ENCODE measurements at places on chromosomes 5 and 9.

DNA sequence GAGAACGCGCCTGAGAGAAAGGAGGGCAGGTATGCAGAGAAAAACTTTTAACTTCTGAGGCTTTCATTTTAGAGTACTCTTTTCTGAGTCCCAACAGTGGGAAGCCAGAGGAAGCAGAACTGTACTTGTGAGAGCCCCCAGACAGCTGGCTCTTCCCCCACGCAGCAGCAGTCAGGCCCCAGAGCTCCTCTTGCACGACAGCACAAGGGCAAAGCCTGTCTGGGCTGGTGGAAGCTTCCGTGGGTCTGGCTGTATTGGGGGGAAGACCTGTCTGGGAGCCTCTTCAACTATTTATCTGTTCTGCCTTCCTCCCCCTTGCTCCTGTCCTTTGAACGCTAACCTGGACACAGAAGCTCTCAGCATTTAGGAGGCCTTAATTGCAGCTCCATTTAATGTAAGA, 68.2 kb downstream of the THBS4 start:
- DNase-seq, result no peak

DNA sequence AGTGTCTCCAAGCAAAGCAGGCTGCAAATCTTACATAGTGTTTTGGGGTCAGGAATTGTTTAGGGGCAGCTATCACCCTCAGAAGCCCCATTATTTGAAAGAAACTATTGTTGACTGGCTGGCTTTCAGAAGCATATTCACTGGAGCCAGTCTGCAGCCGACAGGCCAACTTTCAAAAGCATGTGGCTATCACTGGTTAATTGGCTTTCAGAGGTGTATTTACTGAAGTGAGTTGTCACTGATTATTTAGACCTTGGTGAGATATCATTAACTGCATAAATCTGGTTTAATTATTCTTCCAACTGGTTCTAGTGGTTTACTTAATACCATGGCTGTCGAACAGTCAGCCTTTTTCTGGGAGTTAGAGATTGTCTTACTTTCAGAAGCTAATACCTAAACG, 247.0 kb downstream of the CWC27 start:
- no peak for DNase-seq

DNA sequence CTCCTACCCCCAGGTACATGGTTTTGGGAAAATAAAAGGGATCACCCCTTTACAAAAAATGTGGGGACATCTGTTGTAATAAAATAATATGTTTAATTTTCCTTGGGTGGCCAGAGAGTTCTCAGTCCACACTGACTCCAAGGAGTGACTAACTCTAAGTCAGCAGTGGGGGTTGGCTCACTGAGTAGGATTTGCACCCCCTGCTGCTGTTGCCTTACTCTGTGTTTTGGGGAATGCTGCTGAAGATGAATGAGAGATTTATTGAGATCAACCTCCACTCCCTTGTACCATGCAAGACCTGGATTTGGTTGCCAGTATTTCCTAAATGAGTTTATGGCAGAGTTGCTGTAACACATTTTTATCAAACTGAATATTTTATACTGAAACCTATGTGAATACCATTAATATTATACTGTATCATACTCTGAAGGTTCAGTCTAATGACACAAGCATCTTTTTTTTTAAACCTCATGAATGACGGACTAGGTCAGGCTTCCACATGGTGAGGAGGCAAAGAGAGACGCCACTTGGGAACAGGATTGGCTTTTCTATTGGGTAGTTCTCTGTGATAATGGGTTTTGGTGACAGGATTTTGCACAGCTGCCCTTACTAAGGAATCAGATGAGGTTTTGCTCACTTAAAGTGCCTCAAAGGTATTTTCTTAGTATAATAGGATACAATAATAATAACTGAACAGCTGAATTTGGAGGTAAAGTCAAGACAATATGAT, 121.3 kb upstream of the OSMR start:
- DNase-seq, result no peak

DNA sequence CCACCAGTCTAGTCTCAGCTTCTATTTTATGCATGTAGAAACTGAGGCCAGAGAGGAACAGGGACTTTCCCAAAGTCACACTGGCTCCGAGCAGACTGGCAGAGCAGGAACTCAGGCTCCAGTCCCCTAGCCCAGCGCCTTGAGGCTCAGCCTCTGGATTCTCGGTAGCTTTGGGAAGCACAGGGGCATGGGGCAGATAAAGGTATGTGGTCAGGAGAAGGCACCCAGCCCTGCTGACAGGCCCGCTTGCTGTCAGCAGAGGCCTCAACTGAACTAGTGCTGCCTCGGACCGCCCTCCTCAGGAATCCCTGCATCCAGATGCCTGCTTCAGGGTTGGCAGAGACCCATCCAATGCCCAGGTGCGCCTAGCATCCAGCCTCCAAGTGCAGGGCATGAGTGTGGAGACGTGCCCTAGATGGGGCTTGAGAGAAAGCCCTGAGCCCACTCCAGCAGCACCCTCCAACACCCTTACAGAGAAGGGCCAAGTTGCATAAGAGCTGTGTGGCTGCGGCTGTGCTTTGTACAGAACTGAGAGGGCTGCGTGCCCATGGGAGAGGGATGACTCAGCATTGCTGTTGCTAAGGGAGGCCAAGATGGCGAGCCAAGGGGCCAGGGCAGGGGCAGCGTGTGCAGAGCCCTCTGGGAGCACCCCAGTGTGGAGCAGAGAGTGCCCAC, 168.6 kb downstream of the MACROH2A1 start:
- DNase-seq, result no peak

- no peak for DNase-seq
These were observed 61.3 kb downstream of the KCNIP1 start for GRCh38 chr5:170565072-170565471.

- no peak for DNase-seq
These were observed 72.7 kb downstream of the DPYSL3 start for GRCh38 chr5:147437161-147437596.

- no peak for DNase-seq
These were observed 786 bp upstream of the TSSK1B start for GRCh38 chr5:113435575-113435974.

GRCh38 chr9:129624168-129624759, 1.7 kb upstream of the NTMT1 start:
- no peak for DNase-seq

DNA sequence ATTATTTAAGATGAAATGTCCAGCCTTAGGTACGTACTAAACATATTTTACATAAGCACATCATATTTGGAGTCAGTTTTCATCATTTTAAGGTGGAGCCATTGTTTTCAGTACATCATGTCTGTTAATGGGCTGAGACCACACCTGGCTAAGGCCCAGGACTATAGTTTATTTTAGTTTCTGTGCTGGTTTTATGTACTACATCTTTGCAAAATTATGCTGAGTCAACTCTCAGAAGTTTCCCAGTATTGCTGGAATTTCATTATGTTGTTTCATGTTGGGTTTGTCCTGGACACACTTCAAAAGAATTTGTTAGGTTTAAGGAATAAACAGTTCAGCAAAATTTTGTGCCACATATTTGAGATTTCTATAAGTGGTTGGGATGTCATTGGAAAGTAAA, 171.2 kb downstream of the CCDC171 start:
- no peak for DNase-seq

DNA sequence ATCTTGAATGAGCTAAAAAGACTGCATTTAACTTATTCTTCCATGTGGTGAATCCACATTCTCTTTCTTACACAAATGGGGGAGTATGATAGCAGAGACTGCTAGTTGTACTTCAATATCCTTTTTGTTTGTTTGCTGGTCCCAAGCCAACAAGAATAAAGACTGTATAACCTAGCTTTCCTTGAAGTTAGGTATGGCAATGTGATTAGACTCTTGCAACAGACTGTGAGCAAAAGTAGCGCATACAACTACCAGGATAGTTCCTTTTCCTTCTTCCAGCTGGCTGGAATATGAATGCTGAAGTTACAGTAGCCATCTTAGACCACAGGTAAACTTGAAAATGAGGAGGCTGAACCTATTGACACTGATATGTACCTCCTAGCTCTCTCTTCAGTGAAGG, 17.9 kb upstream of the KIF2A start:
- DNase-seq, result no peak

DNA sequence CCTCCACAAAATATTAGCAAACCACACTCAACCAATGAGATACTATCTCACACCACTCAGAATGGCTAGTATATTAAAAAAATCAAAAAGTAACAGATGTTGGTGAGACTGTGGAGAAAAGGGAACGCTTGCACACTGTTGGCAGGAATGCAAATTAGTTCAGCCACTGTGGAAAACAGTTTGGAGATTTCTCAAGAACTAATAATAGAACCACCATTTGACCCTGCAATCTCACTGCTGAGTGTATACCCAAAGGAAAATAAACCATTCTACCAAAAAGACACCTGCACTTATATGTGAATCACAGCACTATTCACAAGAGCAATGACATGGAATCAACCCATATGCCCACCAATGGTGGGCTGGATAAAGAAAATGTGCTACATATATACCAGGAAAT, 393.5 kb downstream of the PDE4D start:
- DNase-seq, result no peak

DNA sequence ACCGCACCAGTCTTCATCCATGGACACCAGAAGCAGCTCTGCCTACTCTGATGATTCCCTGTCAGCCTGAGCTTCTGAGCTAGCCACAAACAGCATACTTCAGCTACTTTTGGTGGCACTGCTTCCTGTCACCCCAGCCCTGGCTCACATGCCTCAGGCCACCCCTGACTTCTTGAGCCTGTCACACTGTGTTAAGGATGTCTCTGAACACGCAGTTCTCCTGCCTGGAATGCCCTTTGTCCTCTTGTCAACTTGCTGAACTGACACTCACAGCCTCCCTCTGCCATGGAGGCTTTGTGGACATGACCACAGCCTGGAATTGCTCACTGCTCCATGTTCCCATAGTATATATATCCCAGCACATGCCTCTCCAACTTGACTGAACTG, 7.2 kb downstream of the MACROH2A1 start:
- DNase-seq, result no peak

- DNase-seq, result no peak
These were observed 11.8 kb upstream of the BTNL9 start for GRCh38 chr5:181028032-181028819.

DNA sequence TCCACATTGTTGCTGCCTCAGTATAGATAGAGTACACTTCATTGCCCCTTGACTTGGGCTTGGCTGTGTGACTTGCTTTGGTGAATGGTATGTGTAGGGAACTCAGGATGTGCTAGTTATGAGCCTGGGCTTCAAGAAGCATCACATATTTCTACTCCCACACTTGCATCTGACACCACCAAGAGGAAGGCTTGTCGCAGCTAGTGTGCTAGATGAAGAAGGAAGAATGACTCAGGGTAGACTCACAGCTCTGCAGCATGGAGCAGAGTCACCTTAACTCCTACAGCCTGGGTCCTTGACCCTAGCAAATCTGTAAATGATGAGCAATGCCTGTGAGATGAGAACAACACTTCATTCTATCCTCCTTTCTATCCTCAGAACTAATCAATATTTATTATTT, 261.8 kb downstream of the ASTN2 start:
- DNase-seq, result no peak

DNA sequence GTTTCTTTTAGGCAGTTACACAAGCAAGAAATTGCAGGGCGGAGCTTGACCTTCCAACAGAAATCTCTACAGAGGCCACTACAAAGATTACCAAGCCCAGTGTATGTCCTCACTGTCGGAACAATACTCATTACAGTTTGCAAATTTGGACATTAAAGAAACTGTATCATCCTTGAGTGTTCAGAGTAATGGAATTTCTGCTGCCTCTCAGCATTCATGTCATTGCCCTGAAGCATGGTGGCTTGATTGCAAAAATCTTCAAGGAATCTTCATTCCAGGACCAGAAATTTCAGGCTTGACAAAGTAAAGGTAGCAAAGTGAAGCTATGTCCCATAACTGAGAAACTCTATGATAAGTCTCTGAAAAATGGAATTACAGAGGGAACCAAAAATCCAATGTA, 134.6 kb upstream of the MAP3K1 start:
- DNase-seq, result no peak

DNA sequence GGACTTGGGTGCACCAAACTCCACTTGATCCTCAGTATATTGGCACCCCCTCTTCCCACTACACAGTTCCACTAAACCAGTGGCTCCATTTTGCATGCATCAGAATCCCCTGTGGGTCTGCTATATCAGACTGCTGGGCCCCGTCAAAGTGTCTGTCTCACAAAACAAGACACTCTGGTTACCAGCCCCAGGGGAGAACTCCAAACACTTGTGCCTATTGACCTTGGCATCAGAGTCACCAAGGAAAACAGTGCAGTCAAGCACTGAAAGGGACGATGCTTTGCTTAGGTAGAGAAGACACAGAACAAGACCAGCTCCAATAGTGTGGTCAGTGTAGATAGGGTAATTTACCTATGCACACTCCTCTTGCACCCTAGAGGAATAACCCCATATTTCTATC, 205.8 kb upstream of the RAI14 start:
- no peak for DNase-seq

DNA sequence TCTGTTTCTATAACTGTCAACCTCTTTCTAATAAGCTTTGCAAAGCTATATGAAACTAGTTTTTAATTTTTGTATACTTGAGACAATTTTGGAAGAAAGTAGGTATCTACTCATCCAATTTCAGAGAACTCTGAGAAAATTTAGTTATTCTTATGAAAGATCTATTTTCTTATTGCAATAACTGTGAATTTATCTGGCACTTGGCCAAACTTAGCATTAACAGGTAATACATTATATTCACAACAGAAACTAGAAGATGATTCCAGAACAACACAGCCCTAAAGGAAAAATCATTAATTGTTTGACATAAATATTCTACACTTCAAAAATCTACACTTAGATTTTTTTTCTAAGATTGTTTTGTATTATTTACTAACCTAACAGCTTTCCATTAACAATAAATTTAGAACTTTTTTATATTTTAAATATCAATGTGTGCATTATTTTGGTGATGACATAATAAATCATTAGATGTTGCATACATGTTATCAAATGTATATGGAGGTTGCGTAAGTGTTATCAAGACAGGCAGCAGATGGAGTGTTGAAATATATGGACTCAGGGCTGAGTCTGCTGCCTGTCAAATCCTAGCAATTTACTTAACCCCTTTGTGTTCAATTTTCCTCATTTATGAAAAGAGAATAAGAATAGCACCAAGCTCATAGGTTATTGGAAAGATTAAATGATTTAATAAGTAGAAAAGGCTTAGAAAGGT, 141.8 kb downstream of the MUSK start:
- DNase-seq, result no peak

GRCh38 chr5:53170746-53171349, 61.3 kb upstream of the MOCS2 start:
- DNase-seq, result no peak

DNA sequence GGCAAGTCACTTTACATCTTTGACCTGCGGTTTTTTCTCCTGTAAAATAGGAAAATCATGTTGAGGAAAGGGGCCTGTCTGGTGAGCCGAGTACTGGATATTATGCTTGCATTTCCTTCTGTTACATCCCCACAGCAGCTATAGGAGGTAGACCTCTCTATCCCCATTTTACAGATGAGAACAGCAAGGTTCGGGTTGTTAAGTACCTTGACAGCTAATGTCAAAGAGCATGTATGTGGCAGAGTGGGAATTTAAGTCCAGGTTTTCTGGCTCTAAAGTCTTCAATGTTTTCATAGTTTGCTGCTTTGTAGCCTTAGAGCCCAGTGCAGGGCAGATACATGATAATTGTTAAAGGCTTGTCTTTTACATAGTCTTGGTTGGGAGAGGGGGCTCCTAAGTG, 2.8 kb downstream of the TMEM268 start:
- DNase-seq, result no peak

- no peak for DNase-seq
These were observed 30.3 kb upstream of the INSYN2B start for GRCh38 chr5:170010595-170010994.

Measured in stimulated activated CD8-positive, alpha-beta memory T cell treated with anti-CD3 and anti-CD28 coated beads, Interleukin-15, amount 100 ng/mL, for 48 hours (primary cell).